CMK (cell line): ENCODE measurements at places on chromosomes 5 and 9.

DNA sequence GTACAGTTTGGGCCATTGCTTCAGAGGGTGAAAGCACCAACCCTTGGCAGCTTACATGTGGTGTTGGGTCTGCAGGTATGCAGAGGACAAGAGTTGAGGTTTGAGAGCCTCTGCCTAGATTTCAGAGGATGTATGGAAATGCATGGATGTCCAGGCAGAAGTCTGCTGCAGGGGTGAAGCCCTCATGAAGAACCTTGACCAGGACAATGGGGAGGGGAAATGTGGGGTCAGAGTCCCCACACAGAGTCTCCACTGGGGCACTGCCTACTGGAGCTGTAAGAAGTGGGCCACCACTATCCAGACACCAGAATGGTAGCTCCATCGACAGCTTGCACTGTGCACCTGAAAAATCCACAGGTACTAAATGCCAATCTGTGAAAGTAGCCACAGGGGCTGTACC, 113.6 kb upstream of the SPATA31C2 start:
- DNase-seq = no peak

GRCh38 chr5:158670201-158670600, 429.5 kb downstream of the EBF1 start:
- no peak for DNase-seq

DNA sequence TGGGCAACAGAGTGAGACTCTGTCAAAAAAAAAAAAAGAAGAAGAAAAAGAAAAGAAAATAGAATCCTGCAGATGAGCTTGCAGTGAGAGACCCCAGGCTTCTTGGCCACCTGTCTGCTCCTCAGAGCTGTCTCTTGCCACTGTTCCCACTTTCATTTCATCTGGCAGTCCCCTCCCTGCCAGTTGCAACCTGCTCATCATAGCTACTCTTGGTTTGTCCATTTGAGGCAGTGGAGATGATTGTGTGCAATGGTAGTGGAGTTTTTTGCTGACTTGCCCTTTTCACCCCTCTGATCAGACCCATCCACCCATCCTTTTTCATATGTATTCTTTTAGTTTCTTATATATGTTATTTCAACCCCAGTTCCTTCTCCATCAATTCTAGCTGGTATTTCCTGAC, 28.7 kb downstream of the ANKRD33B start:
- DNase-seq = no peak

DNA sequence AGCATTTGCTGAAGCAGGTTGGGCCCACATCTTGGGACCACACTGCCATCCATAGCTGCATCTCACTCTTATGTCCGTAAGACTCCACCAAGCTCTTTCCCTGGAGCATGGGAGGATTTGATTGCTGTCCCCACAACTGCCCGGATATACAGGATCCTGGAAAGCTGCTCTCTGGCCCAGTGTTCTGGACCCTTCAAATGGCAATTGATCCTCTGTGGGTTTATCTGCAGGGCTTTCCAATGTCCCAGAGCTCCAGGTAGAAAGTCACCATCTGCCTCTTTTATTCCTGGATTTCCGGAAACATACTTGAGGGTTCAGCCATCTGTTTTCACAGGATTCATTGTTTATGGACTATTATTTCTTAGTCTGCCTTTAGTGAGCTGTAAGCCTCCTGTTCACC, 214.6 kb downstream of the SREK1 start:
- no peak for DNase-seq

DNA sequence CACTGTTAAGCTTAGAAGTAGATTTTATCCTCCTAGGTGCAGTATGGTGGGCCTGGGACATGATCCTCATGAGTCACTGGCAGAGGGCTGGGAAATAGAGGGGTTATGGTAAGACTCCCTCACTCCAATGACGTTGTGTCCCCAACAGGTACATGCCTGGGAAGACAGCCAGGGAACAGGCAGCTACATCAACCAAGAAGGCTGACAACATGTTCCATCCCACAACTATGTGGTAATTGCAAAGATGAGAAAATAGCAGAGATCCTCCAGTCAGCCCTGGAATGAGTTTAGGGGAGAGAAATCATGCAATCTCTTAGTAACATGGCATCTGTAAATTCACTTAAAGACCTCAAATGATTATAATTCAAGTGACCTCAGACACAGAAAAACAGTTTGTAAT, 114.4 kb upstream of the LIFR start:
- DNase-seq = no peak
